CD4-positive, alpha-beta T cell treated with Interleukin-12 subunit alpha and Interleukin-12 subunit beta, for 1 hour (primary cell): ENCODE measurements at places on chromosomes 7 and 10.

DNA sequence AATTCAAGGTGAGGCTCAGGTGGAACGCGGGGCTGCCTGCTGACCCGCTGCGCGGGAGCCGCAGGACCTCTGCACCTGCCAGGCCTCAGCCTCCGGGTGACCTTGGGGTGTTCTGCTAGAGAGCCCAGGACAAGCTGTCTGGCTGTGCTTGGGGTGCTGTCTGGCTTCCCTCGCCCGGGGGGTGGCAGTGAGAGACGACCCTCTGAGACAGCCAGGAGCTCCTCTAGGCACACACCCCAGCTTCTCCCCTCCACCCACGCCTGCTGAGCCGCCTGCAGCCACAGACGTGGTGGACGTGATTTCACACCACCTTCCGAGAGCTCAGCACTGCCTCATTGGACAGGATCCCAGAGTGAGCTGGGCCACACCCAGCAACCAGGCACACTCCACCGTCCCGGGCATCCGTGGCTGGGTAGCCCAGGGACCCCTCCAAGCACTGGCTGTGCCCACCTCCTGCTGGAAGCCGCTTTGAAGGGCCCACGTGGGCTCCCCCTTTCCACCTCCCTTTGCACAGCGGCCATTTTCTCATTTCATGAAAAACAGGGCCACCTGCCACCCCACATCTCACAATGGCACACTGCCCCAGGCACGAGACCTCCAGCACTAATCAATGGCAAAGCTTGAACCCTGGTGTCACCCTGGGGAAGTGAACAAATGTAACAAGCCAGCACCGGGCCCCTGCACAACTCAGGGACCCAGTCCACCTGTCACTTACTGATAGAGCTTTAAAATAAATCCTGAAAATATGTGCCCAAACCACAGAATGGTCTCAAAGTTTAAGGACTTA lies 35.0 kb downstream of the ZFAND2A start:
- no peak for DNase-seq

- DNase-seq = no peak
Observed at GRCh38 chr7:132705146-132705545, 128.9 kb upstream of the PLXNA4 start.

- no peak for DNase-seq
Observed at GRCh38 chr7:98994046-98994944, 116.0 kb downstream of the TRRAP start.

DNA sequence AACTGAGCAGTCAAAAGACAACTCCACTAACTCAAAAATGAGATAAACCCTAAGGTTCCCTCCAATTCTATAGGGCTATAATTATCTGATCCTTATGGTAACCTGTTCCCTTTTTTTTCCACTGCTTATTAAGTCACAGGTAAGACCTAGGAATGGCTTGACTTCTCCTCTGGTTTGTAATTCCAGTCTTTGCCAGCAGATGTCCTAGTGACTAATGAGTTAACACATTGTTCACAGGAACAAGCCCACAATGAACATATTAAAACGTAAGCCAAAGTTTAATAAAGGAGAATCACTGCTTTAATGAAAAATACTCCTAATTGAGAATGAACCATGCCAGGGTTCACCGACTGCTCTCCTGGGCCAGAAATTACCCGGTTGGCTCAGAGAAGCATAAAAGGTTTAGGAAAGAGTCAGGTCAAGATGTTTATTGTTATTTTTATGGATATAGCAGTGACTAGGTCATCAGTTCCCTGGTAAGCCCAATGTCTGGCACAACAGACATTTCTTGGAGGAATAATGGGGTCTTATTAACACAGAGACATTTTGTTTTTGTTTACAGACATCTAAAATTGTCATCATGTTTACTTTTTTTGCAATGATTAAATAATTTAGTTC lies 120.1 kb downstream of the ELAPOR2 start:
- DNase-seq = peak; percentile 57

- DNase-seq = no peak
Observed at GRCh38 chr7:37216156-37216852, 232.4 kb downstream of the ELMO1 start.

DNA sequence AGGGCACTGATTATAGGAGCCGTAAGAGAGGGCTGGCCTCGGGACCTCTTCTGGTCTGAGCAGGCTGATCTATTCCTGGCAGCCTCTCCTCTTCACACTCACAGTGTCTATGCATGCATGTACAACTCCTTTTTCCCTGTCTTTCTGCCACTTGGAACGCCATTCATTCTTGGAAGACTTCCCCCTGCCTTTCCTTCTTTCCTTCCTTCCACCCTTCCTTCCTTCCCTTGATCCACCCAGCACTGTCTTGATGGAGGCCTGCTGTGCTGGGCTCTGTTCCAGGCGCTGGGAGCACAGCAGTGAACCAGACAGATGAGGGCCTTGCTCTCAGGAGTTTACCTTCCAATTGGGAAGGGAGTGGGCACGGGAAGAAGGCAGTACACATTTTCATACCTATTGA lies 114.8 kb downstream of the SH3PXD2A start:
- DNase-seq = no peak

DNA sequence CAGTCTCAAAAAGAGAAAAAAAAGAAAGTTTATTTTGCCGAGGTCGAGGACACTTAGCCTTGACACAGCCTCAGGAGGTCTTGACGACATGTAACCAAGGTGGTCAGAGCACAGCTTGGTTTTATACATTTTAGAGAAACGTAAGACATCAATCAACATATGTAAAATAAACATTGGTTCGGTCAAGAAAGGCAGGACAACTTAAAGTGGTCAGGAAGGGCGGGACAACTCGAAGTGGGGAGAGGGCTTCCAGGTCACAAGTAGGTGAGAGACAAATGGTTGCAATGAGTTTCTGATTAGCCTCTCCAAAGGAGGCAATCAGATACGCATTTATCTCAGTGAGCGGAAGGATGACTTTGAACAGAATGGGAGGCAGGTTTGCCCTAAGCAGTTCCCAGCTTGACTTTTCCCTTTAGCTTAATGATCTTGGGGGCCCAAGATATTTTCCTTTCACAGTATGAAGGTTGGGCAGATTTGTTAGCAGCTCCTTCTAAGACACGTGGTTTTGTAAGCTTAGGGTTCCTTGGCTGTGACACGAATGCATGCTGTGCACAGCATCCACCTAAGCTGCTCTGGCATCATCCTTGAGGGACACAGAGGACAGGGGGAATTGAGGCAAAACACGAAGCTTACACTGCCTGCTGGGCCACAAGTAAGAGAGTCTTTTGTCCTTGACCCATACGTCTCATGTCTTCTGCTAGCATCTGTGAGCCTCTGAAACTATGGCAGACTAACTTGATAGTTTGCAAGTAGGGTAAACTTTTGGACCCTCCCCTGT lies 3.3 kb upstream of the VDAC2 start:
- no peak for DNase-seq

GRCh38 chr10:122087436-122087835 lies 98.5 kb downstream of the TACC2 start:
- no peak for DNase-seq

DNA sequence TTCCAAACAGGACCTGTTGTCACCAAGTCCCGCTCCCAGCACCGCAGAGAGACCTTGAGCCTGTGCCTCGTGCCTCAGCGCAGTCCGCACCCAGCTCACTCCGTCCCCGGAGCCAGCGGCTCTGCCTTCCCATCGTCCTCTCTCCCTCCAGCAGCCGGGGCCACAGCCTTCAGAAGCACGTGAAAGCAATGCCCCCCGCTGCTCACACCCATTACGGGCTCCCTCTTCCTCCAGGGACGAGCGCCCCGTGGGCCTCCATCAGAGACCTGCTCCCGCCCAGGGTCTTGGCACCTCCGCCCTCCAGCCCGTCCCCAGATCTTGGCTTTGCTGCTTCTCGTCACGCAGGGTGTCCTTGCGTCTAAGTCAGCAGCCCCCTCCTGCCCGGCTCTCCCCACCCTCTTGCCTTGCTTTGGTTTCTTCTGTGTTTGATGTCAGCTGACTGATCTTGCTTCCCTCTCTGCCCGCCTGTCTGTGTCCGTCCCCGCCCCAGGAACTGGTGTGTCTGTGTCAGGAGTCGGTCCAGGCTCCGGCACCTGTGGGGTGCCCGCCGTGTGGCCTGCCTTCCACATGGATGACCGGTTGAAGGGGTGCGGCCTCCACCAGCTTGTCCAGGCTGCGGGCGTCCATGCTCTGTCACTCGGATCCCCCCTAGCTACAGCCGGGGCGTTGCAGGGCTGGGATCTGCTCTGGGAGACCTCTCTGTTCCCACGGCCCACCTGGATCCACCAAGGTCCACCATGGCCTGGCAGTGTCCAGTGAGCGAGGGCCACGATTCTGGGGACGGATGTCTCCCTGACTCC lies 61.9 kb downstream of the FOXL3 start:
- DNase-seq = peak; percentile 64

GRCh38 chr7:56110611-56111010 lies 4.3 kb upstream of the CHCHD2 start:
- no peak for DNase-seq

GRCh38 chr7:138116892-138117291 lies 40.6 kb downstream of the AKR1D1 start:
- DNase-seq = no peak

- no peak for DNase-seq
Observed at GRCh38 chr7:11491811-11492210, 340.2 kb downstream of the THSD7A start.

DNA sequence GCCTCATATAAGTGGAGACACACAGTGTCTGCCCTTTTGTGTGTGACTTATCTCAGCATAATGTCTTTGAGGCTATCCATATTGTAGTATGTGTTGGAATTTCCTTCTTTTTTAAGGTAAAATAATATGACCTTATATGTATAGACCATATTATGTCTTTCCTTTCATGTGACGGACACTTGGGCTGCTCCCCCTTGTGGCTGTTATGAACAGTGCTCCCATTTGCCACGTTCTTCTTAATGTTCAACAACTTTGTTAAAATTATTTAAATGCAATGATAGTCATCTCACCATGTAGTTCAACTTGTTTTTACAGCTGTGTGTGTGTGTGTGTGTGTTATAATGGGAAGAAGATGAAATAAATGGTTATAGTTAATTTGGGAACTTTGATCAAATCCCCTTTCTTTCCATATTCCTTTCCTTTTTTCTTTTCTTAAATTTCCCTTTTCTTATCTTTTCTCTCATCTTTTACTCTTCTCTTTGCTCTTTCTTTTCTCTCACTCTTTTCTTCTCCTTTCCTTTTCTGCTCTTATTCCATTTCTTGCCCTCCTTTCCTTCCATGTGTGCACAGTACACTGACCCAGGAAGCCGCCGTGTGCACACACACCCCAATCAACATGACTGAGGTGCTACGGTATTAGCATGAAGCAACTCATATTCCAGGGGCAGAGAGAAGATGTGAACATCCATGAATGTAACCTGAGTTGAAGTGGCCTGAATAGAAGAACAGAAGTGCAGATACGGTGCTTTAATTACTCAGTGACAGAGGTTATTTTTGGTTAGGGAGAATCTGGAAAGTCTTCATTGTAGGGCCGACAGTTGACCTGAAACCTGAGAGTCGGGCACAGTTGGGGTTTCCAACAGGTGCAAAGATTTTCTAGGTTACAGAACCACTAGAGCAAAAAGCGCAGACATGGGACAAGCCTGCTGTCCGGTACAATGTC lies 596.6 kb downstream of the SDK1 start:
- DNase-seq = peak; percentile 54

DNA sequence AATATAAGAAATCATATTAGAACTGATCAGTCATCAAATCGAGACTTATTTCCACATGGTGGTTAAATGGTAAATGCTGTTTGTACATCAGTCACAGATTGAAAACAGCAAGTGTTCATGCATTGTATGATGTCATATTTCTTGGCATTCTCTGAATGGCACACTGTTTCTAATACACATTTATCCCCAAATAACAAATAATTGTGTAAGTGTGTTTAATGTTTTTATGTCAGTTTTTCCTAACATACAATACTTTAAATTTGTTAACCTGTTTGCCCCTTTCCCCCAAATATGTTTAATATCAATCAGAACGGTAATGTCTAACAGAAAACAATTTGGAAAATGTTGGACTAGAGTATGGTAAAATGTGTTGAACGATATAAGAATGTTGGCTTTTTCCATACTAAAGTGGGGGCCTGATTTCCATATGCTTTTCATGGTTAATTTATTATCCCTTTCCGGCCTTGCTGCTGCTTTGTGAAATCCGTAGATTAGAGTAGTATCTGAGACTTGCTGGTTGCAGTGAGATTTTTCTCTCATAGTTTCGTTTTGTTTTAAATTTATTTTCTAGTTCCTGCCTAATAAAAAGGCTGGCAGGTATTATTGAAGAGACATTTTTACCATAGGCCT lies 23.7 kb downstream of the RAB18 start:
- no peak for DNase-seq

DNA sequence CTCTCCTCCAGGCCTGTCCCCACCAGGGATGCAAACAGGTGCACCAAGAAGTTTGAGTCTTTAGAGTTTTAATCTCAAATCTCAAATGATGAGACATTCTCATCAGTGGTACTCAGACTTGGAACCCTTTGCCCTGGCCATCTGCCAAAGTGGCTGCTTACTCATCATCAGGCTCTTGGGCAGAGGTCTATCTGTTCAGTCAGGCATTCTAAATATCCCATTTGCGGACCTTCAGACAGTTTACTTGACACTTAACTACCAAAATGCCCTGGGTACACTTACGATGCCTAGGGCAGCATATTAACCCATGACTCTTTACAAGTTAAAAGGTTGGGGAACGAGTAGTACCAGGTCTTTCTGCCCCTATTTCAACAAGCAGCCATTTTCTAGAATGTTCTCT lies 61.2 kb upstream of the YAE1 start:
- DNase-seq = no peak

DNA sequence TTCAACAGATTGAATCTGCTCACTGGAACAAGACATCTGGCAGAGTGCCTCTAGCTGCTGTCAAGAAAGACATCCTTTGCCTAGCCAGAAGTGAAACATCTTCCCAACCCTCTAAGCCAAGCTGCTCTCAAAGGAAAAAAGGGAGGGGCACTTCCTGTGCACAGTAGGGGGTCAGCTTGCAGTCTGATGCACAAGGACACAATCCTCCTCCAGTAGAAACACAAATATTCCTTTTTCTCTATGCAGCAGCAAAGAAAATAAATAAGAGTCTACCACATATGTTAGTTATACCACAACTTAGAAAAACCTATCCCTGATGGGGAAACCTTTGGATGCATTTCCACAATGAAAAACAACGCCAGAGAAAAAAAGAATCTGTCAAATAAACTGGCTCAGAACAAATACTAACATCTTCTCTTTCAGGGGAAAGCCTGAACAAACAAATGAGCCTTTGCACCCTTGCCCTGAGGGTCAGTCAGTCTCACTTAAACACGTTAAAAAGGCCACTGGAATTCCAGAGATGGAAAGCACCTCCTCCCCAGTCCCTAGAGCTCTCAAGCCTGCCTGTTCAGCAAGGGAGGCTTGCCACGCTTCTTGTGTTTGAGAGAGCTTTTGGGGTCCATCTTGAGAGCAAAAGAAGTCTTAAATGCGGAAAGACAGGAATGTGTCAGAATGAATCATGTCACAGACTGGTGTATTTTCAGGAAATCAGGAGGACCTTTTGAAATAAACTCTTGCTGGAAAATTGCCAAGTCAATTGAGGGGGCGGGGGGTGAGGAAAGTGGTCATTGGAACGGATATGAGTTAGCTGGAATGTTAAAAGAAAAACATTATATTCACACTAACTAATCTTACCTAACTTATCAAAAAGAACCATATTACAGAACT lies 7.5 kb downstream of the LAMB1 start:
- DNase-seq = no peak

GRCh38 chr10:6473901-6474370 lies 106.1 kb downstream of the PRKCQ start:
- peak; percentile 64 for DNase-seq

GRCh38 chr7:45104844-45105587 lies 6.5 kb downstream of the TBRG4 start:
- DNase-seq = no peak
